ENCODE measurements at places on chromosomes 13 and 19.

GRCh38 chr13:93425411-93425810 is 198.8 kb downstream of the GPC6 start:
- DNase-seq: no peak

DNA sequence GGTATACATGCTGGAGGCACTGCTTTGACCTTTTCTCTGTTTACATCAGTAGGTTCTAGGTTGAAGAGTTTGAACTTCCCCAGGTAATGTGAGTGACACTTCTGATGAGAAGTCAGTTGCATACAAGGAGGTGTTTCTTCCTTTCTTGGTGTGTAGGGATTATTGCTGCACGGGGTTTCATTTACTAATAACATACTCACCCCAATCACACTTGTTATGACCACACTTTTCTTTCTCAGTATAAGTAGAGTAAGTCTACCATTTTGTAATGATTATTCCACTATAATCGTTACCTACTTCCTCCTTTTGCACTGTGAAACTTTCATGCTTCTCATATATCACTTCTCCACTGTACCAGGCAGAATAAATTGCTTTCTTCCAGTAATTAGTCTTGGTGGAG is 138.0 kb downstream of the TNFSF13B start:
- no peak for DNase-seq

DNA sequence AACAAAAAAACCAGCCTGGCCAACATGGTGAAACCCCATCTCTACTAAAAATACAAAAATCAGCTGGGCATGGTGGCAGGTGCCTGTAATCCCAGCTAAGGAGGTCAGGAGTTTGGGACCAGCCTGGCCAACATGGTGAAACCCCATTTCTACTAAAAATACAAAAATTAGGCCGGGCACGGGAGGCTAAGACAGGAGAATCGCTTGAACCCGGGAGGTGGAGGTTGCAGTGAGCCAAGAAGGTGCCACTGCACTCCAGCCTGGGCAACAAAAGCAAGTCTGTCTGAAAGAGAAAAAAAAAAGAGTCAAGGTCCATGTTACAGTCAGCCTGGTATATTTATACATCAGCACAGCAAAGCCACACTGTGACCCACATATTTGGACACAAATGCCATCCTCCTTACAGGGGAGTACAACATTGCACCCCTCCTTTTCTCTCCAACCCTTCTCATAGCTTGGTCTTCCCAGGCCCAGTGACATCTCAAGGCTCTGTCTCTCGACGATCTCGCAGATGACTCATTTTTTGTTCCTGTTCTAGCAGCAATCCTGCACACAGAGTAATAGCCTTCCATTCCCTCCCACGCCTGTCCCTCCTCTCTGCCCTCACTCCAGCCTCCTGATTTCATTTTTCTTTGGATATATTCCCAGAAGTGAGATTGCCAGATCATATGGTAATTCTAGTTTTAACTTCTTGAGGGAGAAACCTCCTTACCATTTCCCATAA is 21.0 kb upstream of the DPP9 start:
- no peak for DNase-seq

DNA sequence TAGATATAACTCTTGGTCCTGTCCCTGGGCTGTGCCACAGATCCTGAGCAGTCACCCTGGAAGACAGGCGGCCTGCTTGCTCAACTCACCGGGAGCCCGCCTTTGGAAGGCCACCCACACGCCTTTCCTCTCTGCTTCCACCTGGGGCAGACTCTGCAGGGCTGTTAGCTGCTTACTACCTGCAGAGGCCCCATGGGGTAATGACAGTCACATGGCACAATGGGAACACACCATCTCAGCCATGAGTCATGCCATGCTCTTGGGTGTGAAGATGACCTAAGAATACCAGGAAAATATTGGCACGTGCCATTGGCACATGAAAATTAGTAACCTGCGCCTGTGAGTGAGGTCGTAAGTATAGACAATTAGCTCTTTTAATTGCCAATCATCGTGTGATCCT is 108.6 kb downstream of the COL4A2 start:
- DNase-seq: no peak

- DNase-seq: no peak
Observed at GRCh38 chr19:13134626-13135025, 15.5 kb downstream of the STX10 start.

GRCh38 chr19:17718947-17719711 is at the start of gene MAP1S:
MAP1S (plus strand) TSS chr19:17719480; CDS start chr19:17719503, 23 bp downstream.
- no peak for DNase-seq

GRCh38 chr13:52348071-52348470 is 57.9 kb downstream of the THSD1 start:
- no peak for DNase-seq

GRCh38 chr13:41052441-41052840 is 8.9 kb upstream of the WBP4 start:
- DNase-seq: no peak

- no peak for DNase-seq
Observed at GRCh38 chr13:71864094-71864985, 2.7 kb downstream of the DACH1 start.

- DNase-seq: no peak
Observed at GRCh38 chr13:37656247-37656940, 57.8 kb upstream of the POSTN start.

GRCh38 chr19:28966737-28967399 is 246.1 kb downstream of the UQCRFS1 start:
- DNase-seq: no peak

GRCh38 chr13:39602277-39602613 is 748 bp downstream of the LHFPL6 start:
- DNase-seq: no peak

Data from activated CD8-positive, alpha-beta memory T cell treated with anti-CD3 and anti-CD28 coated beads for 1 hour (primary cell).